HCEC 1CT (cell line): ENCODE measurements at places on chromosomes 6 and 20.
A peak's percentile ranks its signal among the peaks of the same experiment; 100 is the strongest.

DNA sequence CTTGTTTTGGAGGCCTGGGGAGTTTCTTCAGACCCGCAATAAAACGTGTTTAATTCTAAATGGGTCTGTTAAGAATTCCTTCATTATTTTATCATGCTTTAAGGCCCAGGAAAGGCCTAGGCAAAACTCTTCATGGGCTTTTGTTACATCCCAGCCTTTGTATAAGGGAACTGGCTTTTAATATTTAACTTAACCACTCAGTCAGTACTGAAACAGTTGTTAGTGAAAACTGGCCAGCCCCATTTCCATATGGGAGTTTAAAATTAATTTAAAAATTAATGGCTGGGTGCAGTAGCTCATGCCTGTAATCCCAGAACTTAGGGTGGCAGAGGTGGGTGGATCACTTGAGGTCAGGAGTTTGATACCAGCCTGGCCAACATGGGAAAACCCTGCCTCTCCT is 213.2 kb upstream of the FKBP1C start:
- DNase-seq, result no peak

DNA sequence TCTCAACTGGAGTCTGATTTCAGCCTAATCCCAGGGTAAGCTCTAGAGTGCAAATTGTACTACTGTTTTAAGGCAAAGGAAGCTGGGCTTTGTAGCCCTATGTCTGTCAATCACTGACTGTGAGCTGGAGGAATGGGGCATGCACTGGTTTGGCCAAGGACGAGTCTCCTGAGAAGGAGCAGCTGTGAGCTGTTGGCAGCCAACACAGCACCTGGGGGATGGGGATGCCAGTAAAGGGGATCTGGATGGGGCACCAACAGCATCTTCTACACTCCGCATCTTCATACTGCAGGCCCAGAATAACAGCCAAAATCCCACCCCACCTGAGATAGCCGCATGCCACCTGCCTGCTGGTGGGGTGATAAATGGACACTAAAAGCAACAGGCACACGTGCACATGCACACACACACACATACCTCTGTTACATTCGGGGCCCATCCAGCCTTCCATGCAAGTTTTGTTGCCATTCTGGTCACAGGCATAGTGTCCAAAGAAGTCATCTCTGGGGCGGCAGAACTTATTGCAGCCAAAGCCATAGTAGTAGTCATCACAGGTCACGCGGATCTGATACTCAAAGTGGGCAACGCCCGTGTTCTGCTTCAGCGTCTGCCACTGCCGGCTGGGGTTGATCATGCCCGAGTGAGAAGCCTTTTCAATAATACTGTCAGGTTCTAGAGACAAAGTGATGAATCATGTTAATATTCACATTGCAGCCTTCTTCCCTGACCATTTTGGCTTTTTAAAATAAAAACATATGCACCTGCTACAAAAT is 15.6 kb downstream of the JAG1 start:
- no peak for DNase-seq

- no peak for DNase-seq
Measured at GRCh38 chr20:64047046-64047389, 2.4 kb downstream of the SOX18 start.

DNA sequence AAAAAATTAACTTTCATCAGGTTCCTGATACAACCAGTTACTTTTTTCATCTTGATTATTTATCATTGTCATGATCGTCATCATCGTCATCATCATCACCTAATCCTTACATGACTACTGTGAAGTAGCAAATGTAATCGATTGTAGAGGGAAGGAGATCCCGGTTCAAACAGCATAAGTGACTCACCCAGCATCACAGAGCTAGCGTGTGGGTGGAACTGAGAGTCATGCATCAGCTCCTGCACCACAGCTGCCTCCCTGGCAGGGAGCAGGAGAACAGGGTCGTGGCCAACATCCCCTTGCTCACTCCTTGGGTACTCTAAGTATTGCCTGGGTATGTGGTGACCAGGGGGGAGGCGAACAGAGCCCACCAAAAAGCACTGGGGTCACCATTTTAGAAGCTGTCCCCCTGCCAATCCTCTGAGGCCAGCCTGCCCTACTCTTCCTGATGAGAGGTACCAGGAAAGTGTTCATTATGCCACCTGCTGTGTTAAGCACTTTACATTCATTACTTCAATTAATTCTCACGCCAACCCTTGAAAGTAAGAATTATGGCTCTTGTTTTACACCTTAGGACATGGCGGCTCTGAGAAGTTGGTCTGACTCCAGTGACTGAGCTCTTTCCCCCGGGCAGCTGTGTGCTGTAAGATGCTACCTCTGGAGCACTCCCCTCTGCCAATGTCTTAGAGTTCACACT is 425.2 kb downstream of the CD83 start:
- peak; percentile 72 for DNase-seq

- peak; percentile 5 for DNase-seq
Measured at GRCh38 chr6:84685983-84686584, 78.3 kb downstream of the TBX18 start.

GRCh38 chr6:42898891-42899361 is 16.9 kb upstream of the PTCRA start:
- peak; percentile 53 for DNase-seq

- DNase-seq, result no peak
Measured at GRCh38 chr6:89615882-89616281, 22.7 kb downstream of the LYRM2 start.

GRCh38 chr20:45355209-45356084 is 7.2 kb upstream of the SDC4 start:
- DNase-seq, result peak; percentile 84

- peak; percentile 98 for DNase-seq
Measured at GRCh38 chr6:37077905-37078296, 72.4 kb downstream of the FGD2 start.

DNA sequence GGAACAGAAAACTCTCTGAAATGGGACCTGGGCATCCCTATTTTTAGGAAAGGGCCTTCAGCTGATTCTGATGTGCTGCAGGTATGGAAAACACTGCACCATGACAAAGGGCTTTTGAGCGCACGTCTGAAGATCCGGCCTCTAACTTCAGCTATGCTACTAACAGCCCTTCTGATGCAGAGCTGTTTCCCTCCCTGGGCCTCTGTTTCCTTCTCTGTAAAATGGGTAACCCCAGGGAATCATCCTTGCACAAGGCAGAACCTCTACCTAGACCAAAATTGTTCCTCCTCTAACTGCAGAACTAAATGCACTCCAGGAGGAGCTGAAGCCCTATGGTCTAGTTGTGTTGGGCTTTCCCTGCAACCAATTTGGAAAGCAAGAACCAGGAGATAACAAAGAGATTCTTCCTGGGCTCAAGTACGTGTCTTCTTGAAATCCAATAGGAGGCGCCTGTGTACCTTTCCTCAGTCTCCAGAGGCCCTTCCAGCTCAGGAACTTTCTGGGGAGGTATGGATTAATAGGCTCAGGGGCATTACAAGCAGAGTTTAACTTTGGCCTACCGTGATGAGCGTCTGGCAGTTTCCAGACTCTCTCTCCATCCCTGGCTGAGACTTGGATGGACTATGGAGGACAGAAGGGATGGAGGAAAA is 5.9 kb downstream of the GPX5 start:
- DNase-seq, result peak; percentile 11

- no peak for DNase-seq
Measured at GRCh38 chr20:57155415-57155814, 111.0 kb downstream of the BMP7 start.

DNA sequence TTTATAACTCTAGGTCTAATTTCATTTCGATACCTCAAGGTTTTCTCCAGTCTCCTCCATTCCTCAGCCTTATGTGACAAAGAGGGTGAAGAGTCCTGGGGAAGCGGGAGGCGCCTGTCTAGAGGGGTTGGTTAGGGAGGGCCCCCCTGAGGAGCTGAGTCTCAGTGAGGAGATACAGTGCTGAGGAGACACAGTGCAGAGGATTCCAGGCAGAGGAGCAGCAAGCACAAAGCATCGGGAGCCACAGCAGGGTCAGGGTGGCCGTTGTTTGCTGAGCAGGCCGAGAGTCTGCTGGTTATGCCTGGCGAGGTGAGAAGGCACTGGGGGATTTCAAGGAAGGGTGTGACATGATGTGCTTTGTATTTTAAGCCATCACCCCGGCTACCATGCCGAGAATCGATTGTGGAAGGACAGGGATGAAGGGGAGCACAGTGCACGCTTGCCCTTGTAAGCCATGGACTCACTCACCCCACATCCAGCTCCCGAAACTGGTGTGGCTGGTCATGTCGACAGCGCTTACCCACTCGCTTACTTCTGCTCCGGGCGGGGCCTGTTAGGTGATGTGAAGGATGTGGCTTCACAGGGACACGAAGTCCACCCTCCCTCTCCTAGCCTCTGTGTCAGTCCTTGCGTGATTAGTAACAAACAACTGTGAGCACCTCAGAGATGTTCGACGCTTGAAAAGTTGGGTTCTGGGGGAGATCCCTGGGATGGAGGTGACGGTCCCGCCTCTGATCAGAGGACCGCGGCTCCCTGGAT is 30.2 kb downstream of the FAM50B start:
- DNase-seq, result no peak

- DNase-seq, result no peak
Measured at GRCh38 chr6:71887744-71888230, 1.4 kb downstream of the RIMS1 start.

DNA sequence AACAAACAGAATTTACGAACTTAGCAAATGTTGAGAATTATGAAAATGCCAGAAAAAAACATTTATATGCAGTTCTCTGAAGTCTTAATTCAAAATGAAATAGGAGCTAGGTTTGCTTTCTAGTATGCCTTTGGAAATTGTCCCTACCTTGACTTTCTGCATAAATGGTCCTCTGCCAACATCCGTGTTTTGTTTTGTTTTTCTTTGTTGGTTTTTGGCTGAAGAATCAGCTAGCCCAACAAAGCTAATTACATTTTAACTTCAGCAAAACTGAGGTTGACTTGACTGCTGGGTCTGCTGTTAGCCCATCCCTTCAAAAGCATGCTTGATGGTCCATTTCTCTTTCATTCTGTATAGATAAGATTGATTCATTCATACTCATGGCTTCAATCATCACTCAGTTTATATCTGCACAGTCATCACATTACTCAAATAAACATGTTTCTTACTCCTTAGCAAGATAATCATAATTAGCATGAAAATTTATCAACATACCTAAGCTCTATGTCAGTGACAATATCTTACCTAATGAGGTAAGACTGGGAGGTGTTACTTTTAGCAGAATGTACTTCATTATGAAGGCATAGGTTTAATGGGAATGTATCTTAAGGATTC is 76.4 kb downstream of the ADGRB3 start:
- DNase-seq, result no peak

GRCh38 chr6:7615611-7616383 is 25.8 kb downstream of the SNRNP48 start:
- DNase-seq, result peak; percentile 40

DNA sequence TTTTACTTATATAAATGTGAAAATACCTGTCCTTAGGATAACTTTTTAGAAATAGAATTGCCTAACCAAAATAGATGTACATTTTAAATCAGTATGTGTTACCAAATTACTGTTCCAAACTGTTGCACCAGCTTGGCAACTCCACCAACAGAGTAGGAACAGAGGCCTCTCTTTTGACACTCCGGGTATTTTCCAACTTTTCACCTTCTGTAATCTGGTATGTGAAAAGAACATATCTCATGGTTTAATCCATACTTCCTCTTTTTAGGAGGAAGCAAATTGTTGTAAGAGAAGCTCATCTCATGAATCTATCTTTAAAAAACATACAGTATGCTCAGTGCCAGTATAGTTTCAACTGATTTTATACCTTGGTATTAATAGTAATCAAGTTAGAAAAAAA is 24.9 kb downstream of the RNF144B start:
- no peak for DNase-seq
